ENCODE measurements at places on chromosomes 6 and 20.

DNA sequence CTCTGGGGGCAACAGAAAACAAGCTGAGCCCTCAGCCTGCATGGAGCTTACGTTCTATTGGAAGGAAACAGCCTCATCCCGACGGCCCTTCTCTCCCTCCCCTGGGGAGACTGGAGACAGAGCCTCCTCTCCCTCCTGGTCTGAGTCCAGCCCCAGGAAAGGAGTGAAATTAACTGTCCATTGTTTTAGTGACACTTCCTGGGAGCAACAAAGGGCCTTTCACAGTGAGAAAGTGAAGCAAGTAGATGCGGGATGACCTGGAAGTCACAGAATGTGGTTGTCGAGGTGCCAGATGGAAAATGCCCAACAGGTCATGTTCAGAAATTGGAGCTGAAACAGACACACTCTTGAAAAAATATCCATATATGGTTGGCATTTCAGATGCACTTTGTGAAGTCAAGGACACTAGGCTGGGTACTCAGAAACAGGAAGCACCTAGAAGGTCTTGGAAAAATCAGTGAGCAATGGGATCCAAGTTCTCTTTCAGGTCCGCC is 77.8 kb downstream of the TFAP2C start:
- DNase-seq: no peak

DNA sequence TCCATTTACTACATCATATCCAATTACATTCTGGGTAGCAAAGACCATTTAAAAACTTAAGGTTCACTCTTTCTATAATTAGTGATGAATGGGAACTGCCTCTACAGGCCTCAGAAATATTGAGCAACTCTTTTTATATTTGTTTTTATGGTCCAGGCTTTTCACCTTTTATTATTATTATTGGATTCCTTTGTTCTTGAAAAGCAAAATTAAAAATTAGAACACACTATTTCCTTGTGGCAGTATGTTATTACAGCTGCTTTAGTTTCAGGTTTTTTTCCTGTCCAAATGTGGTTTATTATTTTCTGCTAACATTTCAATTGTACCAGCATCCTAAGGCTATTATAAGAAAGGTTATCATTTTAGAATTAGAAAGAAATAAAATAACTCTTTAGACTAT is 150.1 kb downstream of the FARS2 start:
- no peak for DNase-seq

DNA sequence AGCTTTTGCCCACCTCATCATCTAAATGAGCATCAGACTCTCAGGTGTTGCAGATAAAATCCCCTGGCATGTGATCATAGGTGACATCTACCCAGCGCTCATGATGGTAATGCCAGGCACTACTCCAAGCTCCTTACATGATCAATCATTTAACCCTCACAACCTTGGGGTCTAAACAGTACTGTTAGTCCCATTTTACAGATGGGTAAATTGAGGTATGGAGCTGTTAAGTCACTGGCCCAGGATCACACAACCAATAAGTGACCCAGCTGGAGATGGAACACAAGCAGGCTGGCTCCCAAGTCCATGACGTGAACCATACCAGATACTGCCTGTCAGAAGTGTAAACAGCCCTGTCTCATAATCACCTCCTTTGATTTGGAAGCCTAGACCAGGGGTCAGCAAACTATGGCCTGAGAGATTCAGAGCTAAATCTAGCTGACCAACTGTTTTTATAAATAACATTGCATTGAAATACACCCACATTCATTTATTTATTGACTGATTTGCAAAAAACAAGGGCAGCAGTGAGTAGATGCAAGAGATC is 79.2 kb downstream of the UNC5CL start:
- DNase-seq: no peak

- no peak for DNase-seq
These were observed 172.0 kb downstream of the EYA2 start for GRCh38 chr20:47066484-47067270.

GRCh38 chr6:6002005-6002847 is 4.5 kb downstream of the NRN1 start:
- DNase-seq: no peak

GRCh38 chr6:115909923-115910546 is 150.7 kb downstream of the FRK start:
- DNase-seq: no peak

DNA sequence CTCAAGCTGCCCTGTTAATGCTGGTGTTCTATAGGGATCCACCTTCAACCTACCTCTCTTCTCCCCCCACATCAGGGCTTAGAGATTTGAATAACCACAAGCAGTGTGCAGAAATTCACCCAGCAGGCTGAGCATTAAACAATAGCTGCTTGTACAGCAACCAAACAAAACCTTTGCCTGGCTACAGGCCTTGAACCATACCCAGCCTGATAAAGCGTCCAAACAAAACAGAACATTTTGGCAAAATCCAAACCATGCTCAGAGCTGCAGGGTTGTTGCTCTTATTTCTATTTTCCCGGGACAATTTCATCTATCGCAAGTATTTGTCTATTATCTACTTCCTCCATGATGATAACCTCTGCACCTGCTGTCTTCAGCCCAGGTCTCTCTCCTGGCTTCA is 142.3 kb downstream of the UNC5CL start:
- no peak for DNase-seq

DNA sequence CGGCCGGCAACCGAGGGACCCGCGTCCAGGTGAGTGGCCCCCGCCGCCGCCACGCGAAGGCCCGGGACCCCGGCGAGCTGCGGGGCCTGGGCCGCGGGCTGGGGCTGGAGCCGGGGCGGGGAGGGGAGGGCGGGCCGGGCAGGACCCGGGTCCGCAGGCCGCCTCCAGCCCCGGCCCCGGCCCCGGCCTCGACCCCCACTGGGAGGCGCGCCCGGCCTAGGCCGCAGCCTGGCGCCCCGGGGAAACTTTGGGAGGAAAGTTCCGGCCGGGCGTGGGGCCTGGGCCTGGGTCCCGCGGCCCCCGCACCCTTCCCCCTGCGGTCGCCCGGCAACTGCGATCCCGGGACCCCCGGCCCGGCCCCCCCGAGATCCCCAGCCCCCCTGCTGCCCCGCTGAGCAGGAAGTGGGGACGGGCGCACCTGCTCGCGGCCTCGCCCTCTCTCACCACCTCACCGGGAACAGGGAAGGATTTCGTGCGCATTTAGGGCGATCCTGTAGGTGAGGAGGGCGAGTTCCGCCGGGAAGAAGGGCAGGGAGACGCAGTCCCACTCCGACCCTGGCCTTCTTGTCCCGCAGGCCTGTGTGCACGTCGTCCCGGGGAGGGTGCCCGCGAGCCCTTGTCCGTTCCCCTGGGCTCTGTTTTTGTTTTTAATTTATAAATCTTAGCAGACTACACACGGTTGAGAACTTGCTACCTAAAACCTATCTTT is 402 bp downstream of the OSBPL2 start:
- no peak for DNase-seq

Measured in left hindlimb (tissue), 1 donor.